CD14-positive monocyte (primary cell): ENCODE measurements at places on chromosomes 16 and 17.
A peak's percentile ranks its signal among the peaks of the same experiment; 100 is the strongest.

- no peak for DNase-seq
These were observed 36.5 kb downstream of the IRF8 start for GRCh38 chr16:85935391-85935973.

- no peak for DNase-seq
These were observed 238.8 kb upstream of the CDH5 start for GRCh38 chr16:66127459-66128370.

GRCh38 chr17:7448461-7448860, 3.6 kb downstream of the CHRNB1 start:
- DNase-seq = no peak

DNA sequence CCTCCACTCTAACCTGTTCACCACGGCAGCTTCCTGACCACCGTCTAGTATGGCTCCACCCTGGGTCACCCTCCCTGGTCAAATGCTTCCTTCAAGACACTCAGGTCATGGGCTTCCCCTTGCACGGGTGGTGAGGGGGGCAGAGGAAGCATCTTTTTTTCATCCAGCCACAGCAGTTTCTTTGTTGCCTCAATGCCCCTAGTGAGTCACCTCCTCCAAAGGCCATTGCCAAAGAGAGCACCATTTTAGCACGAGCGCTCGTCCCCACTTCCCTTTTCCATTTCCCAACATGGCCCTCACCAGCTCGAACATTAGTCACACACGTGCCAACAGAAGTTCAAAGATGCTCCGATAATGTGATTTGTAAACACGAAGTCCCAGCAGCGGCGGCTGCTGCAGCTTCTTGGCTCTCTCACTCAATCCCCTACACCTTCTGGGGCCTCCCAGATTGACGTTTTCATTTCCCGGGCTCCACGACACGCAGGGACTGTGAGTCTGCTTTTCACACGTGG, 134.6 kb downstream of the GAS7 start:
- DNase-seq = peak; percentile 99

- DNase-seq = no peak
These were observed 14.2 kb downstream of the LYRM9 start for GRCh38 chr17:27878776-27879562.

- no peak for DNase-seq
These were observed 94.3 kb downstream of the CYLD start for GRCh38 chr16:50836121-50836621.

DNA sequence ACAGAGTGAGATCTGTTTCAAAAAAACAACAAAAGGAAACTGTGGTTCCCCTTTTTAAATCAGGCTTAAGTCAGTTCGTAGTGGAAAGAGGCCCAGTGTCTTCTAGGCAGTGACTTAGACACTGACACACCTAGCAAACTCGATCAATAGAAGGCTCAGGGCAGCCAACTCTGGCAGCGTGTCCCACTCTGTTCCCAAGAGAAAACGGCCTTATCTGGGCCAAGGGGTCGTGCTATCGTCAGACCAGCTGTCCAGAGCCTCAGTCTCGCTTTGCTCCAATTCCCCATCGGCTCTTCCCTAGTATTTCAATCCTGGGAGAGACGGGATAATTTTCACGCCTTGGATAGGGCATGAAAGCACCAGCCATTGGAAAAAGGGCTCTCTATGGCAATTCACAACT, 72.9 kb downstream of the SLC5A11 start:
- DNase-seq = no peak

DNA sequence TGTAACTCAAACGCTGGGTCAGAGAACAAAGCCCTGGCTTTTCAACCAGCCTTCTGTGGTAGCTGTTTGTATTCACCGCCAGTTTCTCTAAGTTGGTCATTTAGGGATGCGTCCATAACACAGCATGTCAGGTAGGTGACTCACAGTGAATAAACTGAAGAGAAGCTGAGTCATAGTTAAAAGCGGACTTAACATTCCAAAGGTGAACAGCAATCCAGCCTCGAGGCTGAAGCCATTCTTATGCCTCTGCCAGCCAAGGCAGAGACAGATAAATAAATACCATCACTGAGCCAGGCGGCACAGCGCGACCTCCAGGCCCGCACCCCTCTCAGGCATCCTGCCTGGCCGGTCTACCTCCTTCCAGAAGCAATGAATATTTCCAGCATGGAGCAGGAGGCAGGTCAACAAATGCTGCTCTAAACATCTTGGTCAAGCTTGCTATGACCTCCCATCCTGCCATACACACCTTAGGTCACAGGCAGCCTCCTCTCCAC, 12.4 kb upstream of the CACNG4 start:
- no peak for DNase-seq

- no peak for DNase-seq
These were observed 2255.3 kb downstream of the TP53TG3F start for GRCh38 chr16:35714665-35715064.

GRCh38 chr16:29111421-29111820, 126.6 kb downstream of the LAT start:
- DNase-seq = no peak

DNA sequence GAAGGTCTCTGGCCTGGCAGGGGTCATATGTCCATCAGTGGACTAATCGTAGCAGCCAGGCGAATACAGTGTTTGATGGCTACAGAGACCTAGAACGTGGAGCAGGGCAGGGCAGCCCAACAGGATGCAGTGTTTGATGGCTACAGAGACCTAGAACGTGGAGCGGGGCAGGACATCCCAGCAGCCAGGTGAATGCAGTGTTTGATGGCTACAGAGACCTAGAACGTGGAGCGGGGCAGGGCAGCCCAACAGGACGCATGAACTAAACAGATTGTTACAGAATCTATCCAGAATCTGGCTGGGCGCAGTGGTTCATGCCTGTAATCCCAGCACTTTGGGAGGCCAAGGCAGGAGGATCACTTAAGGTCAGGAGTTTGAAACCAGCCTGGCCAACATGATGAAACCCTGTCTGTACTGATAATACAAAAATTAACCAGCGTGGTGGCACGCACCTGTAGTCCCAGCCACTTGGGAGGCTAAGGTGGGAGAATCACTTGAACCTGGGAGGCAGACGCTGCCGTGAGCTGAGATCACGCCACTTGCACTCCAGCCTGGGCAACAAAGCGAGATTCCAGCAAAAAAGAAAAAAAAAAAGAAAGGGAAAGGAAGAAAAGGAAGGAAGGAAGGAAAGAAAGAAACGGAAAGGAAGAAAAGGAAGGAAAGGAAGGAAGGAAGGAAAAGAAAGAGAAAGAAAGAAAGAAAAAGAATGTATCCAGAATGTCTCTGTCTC, 65.2 kb upstream of the RPH3AL start:
- DNase-seq = no peak

DNA sequence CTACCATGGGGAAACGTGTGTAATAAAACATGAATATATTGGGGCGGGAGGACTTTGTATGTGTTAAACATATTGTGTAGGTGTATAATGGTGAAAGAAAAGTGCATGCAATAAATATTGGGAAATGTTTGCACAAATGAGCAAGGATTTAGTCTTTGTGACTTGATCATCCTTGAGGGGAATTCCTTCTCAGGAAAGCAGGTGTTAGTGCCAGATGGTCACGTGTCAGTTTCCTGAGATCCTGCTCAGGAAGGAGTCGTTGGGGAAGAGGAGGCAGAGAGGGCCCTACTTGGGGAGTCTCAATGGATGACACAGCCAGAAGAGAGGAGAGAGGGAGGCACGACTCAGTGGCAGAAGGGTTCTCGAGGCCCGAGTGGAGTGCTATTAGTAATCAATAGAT, 53.2 kb downstream of the MSI2 start:
- no peak for DNase-seq

- no peak for DNase-seq
These were observed 21.2 kb downstream of the SOCS3 start for GRCh38 chr17:78338486-78339259.

- no peak for DNase-seq
These were observed 4.8 kb upstream of the NGFR start for GRCh38 chr17:49490276-49490675.

- peak; percentile 89 for DNase-seq
These were observed 23.6 kb upstream of the ABR start for GRCh38 chr17:1203111-1203966.

- DNase-seq = no peak
These were observed 183.1 kb upstream of the PSMD7 start for GRCh38 chr16:74113545-74113944.

- DNase-seq = no peak
These were observed 353.4 kb downstream of the NPIPA8 start for GRCh38 chr16:17983114-17983513.

- no peak for DNase-seq
These were observed 389.6 kb upstream of the DYNLRB2 start for GRCh38 chr16:80150978-80151721.

- DNase-seq = no peak
These were observed 113.4 kb upstream of the CIBAR2 start for GRCh38 chr16:85225721-85226120.

DNA sequence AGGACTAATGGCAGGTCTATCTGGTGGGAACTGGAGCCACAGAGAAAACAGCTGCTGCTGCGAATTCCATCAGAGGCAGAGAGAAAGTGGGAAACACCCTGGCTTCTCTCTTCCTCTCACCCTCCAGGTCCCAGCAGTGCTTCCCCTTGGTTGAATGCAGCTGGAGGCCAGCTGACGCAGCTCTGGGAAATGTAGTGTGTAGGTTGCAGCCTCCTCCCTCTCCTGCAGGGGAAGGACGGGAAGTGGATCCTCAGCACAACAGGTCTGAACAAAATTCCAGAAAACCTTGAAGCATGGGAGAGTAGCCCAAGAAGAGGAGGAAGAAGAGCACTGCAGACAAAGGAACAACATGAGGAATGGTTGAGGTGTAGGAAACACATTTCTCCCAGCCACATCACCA, 67.8 kb upstream of the MMP2 start:
- no peak for DNase-seq

GRCh38 chr16:5072334-5073278, 963 bp downstream of the ALG1 start:
- DNase-seq = no peak

GRCh38 chr17:38867179-38867967, 2.5 kb upstream of the LASP1 start:
- peak; percentile 67 for DNase-seq

GRCh38 chr16:15961060-15961511, 11.7 kb downstream of the ABCC1 start:
- no peak for DNase-seq

DNA sequence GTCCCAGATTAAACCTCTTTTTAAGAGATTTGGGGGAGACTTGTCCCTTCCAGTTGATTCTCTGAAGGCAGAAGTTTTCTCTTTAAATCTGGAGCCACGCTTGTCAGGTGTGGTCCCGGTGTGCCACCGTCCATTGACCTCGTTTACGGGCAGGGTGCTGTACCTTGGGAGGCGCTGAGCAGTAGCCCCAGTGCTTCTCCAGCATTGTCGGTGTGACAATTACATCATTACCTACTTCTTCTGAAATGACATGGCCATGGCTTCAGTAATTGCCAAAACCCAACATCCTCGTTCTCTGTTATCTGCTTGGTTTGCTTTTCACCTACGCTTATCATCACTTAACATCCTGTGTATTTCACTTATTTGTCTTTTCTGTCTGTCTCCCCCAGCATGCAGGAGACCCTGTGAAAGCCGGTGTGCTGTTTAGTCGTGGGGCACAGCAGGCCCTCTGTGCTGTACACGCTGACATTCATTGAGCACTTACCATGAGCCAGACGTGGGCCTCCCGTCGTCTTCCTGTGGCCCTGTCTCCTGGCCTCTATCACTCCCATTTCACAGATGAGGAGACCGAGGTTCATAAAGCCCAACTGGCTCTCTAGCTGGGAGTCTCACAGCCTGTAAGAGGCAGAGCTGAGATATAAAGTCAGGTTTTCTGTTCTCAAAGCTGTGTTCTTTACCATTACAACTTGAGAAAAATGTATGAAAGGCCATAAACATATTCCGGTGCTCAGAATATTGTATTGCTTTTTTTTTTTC, 143.9 kb downstream of the CMIP start:
- DNase-seq = no peak

GRCh38 chr17:4768298-4768697, 3.4 kb upstream of the TM4SF5 start:
- peak; percentile 90 for DNase-seq

DNA sequence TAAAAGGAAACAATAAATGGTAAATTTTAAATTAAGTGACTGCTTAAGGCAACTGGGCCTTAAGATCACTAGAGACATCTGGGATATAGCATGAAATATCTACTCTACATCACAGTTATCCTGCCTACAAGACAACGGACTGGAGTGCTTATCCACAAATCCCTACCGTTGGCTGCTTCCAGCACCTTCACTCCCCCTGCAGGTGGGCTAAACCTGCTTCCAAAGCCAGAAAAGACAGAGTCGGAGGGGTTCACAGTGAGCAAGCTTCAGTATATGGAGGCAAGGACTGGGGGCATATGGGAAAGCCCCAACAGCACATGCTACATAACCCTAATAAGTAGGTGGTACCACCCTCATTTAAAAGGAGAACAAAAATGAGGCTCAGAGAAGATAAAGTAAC, 45.3 kb downstream of the GRIN2A start:
- DNase-seq = no peak

DNA sequence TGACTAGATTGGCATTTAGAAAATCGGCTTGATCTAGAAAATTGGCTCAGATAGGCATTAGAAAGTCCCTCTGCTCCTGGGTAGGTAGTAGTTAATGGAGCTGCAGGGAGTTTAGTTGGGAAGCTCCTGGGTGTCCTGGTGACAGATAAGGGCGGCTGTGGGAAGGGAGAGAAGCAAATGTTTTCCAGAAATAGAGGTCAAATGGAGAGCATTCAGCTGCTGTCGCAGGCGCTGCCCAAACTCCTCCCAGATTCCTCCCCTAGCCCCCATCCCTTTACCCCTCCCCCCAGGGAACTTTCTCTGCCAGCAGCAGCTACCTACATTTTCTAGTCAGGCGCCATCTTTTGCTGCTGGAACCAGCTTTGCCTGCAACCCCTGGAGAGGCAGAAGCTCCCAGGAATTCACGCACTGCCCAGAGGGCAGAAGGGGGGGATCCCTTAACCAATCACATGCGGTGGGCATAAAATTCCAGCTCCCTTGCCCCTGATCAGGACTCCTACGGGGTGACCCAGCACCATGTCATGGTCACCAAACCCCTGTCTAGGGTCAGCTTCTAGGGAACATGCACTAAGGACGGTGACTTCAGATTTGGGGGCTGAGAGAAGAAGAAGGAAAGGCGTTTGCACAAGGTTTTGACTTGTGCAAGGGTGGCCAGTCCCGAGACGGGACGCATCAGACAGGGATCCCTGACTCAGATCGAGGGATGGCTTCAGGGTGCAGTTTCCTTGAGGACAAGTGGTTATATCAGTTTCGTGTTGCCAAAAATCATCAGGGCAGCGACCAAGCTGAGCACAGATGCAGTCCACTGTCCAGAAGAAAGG, 43.8 kb downstream of the SOCS1 start:
- DNase-seq = peak; percentile 77

DNA sequence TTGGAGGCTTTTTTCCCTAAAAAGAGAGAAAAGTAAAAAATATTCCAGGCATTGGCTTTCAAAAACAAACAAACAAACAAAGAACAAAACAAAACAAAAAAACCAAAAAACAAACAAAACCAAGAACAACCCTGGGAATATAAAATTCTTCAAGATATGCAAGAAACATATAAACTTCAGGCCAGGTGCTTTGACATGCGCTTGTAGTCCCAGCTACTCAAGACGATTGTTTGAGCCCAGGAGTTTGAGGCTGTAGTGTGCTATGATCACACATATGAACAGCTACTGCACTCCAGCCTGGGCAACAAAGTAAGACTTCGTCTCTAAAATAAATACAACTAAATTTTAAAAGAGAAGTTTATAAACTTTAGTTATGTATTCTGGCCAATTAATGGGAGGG, 52.5 kb upstream of the TEX2 start:
- DNase-seq = no peak

- DNase-seq = no peak
These were observed 2.3 kb downstream of the VKORC1 start for GRCh38 chr16:31092330-31092729.

GRCh38 chr17:74408262-74408661, 23.6 kb upstream of the GPRC5C start:
- DNase-seq = no peak

- no peak for DNase-seq
These were observed 10.8 kb upstream of the CBLN1 start for GRCh38 chr16:49292413-49292812.
